Stimulated activated CD4-positive, alpha-beta T cell treated with anti-CD3 and anti-CD28 coated beads, Interleukin-12 subunit alpha, Interleukin-12 subunit beta, amount 100 ng/mL, for 24 hours (primary cell): ENCODE measurements at places on chromosomes 5 and 9.
A peak's percentile ranks its signal among the peaks of the same experiment; 100 is the strongest.

DNA sequence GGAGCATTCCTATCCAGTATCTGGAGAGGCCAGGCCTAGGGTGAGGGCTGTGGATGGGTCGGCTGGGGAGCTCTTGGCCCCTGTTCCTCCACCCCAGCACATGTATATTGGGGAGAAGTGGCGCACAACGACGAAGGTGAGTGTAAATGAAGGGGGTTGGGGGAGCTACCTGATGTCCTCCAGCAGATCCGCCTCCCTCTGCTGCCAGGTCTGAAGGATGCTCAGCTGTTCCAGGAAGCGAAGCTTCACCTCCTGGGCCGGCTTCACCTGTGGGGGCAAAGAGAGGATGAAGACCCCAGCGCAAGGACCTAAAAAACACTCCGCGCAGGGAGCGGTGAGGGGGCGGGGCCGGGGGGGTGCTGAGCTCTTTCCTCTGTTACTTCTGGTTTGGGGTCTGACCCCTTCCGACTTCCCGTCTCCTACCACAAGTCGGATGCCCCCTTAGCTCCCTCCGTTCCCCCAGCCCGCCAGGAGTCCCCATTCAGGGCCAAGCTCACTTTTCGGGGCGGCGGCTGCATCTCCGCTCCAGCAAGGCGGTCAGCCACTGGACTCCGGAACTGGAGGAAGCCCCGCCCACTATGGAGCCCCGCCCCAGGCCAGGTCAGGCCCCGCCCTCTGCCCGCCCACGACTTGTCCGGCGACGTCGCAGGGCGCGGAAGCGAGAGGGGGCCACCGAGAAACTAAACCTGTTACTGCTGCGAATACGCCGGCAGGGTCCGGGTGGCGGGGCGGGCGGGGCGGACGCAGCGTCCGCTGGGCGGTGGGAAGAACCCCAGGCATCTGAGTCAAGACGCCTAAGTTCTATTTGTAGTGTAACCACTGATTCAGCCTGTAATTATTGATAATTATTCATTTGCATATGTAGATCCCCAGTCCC, at the start of gene FCHSD1:
Gene FCHSD1, minus strand, starts transcription at position 568 of the 877 bp plus-strand sequence. Its CDS starts 50 bp downstream, at position 518.
- DNase-seq, result peak; percentile 77

DNA sequence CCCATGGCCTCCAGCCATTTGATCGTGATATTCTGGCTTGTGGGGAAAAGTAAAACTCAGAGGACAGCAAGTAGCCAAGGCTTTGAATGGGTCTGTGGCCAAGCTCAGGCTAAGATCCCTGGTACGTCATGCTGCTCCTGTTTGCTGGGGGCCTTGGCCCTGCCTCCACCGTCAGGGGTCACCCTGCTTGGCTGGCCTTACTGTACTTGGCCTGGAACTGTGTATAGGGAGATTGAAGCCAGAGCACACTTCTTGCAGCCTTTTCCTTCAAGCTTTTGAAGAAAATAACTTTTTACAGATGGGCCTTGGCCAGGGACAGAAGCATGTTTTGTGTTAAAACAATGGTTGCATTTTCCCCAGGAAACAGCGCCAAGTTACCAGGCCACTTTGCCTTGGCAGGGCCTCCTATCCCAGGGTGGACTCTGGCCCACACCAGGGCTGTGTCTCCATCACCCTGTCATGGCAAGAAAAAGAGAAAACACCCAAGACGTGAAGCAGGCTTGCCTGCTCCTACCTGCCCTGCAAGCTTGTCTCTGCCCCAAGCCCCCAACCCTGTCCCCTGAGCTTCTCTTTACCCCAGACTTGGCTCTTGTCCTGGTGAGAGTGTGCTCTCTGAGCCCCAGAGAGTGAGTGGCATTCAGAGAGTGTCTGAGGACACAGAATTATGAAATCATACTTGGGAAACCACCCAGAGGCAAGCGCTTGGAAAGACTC, 286.9 kb downstream of the GADD45G start:
- no peak for DNase-seq

DNA sequence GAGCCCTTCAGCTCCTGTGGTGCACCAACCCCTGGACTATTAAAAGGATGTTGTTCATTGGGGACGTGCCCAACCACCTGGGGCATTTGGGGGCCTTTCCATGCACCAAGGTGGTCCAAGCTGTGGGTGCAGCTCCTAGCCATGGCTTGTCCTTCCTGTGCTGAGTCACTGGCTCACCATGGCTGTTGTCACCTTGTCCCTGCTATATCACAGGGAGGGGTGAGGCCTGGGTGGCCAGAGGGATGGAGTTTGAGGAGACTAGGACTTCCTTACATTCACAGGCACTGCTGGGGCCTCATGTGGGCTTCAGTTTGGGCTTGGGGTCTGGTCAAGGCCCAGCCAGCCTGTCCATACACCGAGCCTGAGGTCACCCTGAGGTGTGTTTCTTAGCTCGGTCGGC, 45.5 kb downstream of the PHF2 start:
- DNase-seq, result no peak

- DNase-seq, result no peak
Observed at GRCh38 chr9:104927216-104927911, 591 bp downstream of the ABCA1 start.

- no peak for DNase-seq
Observed at GRCh38 chr5:66169534-66169933, 25.4 kb downstream of the SREK1 start.

DNA sequence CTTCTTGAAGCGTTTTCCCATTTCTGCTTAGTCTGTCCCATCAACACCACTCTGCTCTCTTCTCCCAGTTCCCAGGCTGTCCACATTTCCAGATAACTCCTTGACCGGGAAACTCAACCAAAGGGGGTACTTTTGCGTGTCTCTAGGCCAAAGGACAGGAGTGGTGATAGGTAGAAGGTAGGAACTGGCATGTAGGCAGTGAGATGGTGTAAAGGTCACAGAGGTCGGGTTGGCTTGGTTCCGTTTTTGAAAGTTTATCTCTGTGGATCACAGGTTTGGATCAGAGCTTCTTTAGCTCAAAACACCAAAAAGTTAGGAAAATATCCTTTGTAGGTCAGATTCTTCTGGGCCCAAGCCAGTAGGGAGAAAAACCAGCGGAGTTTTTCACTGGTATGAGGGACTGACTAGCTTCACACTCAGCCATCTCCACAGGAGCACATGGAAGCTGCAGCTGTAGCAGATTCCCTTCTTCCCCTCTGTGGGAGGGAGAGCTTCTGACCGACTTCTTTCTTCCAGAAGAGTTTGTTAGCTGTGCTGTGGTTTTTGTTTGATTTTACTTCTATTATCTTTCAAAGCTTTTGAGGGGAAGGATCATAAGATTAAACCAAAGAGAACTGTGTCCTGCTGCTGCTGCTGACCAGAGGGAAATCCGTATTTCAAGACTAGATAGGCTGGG, 98.4 kb upstream of the DMRT1 start:
- DNase-seq, result no peak

GRCh38 chr5:8234179-8234770, 365.3 kb downstream of the MTRR start:
- no peak for DNase-seq

DNA sequence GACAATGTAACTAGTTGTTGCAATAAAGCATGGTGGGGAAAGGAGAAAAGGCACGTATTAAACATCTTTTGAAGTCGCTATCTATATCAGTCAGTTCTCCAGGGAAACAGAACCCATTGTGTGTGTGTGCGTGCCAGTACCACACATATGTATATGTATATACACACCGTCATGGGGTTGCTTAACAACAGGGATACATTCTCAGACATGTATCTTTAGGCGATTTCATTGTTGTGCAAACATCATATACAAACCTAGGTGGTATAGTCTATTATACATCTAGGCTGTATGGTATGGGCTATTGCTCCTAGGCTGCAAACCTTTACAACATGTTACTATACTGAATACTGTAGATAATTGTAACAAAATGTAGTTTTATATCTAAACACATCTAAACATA, 2.3 kb downstream of the CDKN2B-AS1 start:
- no peak for DNase-seq

DNA sequence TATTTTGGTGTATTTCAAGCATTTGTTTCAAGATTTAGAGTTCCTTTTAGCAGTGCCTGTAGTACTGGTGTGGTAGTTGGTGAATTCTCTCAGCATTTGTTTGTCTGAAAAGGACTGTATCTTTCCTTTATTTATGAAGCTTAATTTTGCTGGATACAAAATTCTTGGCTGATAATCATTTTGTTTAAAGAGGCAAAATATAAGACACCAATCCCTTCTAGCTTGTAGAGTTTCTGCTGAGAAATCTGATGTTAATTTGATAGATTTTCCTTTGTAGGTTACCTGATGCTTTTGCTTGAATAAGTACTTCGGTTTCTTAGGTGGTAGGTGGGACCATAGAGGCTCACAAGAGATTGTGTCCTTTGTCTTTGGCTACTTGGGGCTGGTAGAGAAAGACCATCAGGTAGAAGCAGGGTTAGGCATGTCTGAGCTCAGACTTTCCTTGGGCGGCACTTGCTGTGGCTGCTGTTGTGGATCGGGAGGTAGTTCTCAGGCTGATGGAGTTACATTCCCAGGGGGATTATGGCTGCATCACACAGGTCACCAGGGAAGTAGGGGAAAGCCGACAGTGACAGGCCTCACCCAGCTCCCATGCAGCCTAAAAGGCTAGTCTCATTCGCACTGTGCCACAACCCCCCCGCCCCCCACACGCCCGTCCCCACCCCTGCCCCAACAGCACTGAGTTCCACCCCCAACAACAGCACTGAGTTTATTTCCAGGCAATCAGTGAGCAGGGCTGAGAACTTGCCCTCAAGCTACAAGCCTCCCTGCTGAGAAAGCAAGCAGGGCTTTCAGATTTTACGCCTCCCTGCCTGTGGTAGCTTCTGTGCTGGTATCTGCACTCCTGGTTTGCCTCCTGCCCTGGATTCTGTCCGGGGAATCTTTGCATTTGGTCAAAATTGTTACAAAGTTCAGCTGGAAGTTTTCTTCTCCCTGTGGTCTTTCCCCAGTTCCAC, 127.1 kb upstream of the GLRA1 start:
- no peak for DNase-seq

- DNase-seq, result no peak
Observed at GRCh38 chr5:179319123-179319522, 26.1 kb downstream of the ADAMTS2 start.

GRCh38 chr5:89397096-89397495, 514.1 kb upstream of the MEF2C start:
- no peak for DNase-seq

DNA sequence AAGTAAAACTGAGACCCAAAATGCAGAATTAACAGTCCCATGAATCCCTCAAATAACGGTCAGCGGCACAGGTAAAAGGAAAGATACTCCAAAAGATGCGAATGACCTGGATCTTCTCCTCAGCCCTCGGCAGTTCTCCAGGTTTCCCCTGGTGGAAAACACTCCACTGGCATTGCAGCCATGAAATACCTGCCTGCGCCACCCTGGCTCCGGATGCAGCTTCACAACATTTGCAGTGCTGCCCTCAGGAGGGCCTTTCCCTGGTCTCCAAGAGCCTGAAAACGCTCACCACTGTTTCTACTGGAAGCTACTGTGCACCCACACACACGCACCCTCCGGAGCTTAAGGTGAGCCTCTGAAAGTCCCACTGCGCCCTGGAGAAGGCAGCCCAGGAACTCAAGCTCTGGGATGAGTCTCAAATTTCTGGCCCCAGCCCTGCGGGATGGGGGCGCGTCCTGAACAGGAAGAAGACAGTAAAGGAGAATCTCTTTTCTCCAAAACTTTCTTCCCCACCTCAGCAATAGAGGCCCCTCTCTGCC, 612 bp downstream of the UGT3A2 start:
- DNase-seq, result no peak

GRCh38 chr5:146513462-146513861, 2.5 kb downstream of the GPR151 start:
- DNase-seq, result no peak

- no peak for DNase-seq
Observed at GRCh38 chr9:23829580-23830475, 3.8 kb upstream of the ELAVL2 start.

DNA sequence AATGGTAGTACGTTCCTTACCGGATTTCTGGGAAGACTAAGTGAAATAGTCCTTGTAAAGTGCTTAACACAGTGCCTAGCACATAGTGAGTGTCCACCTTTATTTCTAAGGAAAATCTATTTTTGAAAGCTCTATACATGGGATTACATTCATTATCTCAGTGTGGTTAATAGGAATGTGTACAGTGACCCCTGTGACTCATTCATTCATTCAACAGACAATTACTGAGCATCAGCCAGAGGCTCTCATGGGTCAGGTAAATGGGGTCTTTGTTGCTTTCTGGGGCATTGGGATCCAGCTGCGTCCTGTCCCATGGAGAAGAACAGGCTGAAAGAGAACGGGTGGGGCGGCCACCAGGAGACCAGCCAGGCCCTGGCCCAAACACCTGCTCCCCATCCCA, 226.2 kb upstream of the TBC1D2 start:
- no peak for DNase-seq

- DNase-seq, result peak; percentile 76
Observed at GRCh38 chr9:37415011-37415719, 7.3 kb upstream of the GRHPR start.

- no peak for DNase-seq
Observed at GRCh38 chr5:60977956-60978737, 33.1 kb downstream of the NDUFAF2 start.

DNA sequence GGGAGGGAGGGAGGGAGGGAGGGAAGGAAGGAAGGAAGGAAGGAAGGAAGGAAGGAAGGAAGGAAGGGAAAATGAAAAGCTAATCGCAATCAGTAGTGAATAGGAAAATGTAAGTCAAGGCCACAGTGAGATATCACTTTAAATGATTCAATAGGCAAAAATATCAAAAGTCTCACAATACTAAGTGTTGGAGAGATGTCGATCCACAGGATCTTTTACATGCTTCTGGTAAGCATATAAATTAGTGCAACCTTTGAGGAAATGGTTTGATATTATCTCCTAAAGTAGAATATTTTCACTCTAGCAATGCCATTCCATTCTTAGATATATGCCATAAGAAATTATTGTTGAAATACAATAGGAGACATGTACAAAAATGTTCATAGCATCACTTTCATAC, 58.4 kb downstream of the FRMD3 start:
- DNase-seq, result no peak

DNA sequence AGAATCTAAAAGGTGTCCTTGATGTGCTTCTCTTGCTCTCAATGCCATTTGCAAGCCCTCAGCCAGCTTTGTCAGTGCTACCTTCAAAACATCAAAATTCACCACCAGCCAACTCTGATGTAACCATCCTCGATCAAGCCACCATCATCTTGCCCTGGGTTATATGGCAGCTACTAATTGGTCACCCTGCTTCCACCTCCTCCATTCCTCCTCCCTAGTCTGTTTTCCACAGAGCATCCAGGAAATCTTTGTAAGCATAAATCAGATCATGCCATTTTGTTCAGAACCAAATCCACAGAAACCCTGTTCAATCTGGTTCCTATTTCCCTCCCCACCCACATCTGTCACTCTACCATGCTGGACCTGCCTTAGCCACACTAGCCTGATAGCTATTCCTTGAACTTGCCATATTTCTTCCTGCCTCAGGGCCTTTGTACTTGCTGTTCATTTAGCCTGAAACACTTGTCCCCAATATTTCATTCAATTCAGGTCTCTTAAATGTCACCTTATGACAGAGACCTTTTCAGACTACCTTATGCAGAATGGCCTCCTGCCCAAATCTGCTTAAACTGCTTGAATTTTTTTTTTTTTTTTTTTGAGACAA, 1.9 kb upstream of the B4GALT1 start:
- no peak for DNase-seq
